ENCODE measurements at places on chromosomes 11 and 22.

- no peak for DNase-seq
Measured at GRCh38 chr22:46364341-46365165, 29.0 kb downstream of the TRMU start.

DNA sequence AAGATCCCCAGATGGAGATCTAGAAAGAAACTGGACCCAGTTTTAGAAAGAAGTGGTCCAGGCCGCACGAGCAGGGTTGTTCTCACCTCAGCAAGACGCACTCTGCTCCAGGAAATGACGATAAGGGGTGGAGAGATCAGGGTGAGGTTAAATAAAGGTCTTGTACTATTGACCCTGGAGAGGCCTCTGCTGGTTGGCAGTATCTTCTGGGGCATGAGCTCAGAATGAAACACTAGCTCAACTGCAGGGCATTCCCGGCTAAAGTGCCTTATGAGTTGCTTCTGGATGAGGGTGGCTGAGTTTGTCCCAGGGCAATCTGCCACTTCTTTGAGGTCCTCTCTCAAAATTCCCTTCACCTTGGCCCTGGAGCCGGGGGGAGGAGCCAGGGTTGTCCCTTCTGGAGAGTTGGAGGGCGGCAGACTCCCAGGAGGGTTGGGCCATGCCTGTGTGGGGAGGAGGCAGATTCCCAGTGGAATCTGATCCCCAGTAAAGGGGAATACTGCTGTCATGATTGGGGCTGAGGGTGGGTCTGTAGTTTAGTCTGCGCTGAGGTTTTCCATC, 10.9 kb downstream of the USP2 start:
- DNase-seq, result no peak

- DNase-seq, result peak; percentile 86
Measured at GRCh38 chr22:42388130-42388797, 43.9 kb downstream of the NFAM1 start.

GRCh38 chr11:31958076-31958735, 132.7 kb upstream of the RCN1 start:
- DNase-seq, result peak; percentile 3

GRCh38 chr11:113690619-113691569, 15.2 kb downstream of the TMPRSS5 start:
- peak; percentile 10 for DNase-seq

DNA sequence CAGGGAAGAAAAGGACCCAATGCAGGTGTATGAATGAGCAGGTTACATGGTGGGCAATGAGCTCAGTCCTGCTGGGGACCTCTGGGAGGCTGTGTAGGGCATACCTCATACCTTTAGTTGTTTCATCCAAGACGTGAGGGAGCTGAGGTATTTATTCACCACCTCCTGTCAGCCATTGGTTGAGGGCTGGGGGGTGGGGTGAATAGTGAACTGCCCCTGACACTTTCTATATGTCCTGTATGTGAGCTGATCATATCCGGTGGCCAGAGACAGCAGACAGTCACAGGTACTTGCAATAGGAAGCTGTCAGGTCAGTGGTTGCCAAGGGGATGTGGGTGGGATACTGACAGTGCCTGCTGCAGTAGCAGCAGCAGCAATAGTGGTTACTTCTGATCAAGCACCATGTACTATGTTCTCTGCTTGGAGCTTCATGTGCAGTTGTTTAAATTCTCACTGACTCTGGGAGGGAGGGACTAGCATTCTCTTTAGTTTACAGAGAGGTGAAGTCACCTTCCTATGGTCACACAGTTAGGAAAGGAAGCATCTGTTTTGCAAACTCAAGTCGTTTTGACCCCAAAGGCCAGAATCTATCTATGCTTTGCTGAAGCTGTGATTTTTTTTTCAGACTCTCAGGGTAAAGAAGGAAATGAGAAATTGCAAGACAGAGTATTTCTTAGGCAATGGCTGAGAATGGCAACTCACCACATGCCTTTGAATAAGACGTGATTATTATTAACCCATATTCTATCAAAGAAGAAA, 54.0 kb downstream of the MIAT start:
- no peak for DNase-seq

DNA sequence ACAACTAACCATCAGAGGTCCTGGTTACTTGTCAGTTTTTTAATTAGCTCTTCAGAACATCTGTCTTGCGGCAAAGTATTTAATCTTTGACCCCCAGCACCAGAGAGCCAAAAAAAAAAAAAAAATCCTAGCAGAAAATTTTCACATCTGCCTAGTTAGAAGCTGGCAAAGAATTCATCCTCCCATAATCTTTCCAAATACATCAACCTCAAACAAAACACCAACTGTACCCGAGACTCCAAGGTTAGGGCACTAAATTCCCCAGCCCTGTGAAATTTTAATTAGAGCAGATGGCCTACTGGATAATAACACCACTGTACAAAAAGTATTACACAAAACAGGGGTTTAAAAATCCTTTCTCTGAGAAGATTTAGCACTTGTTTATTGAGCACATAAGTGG, 55.7 kb downstream of the RAB38 start:
- DNase-seq, result no peak

DNA sequence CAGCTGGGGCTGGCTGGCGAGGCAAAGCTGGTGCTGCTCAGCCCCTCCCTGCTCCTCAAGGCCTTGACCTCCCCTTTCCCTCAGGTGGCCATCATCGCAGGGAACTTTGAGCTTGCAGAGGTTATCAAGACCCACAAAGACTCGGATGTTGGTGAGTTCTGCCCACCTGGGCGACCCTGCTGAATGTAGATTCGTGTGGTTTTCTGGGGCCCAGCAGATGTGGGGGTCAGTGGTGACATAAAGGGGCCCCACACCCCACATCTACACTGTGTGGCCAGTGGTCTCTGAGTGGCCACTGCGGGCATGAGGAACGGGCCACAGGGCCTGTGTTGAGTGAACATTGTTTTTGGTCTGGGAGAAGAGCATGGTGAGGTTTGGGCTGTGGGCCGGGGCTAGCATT, 11.9 kb downstream of the SHANK3 start:
- no peak for DNase-seq

DNA sequence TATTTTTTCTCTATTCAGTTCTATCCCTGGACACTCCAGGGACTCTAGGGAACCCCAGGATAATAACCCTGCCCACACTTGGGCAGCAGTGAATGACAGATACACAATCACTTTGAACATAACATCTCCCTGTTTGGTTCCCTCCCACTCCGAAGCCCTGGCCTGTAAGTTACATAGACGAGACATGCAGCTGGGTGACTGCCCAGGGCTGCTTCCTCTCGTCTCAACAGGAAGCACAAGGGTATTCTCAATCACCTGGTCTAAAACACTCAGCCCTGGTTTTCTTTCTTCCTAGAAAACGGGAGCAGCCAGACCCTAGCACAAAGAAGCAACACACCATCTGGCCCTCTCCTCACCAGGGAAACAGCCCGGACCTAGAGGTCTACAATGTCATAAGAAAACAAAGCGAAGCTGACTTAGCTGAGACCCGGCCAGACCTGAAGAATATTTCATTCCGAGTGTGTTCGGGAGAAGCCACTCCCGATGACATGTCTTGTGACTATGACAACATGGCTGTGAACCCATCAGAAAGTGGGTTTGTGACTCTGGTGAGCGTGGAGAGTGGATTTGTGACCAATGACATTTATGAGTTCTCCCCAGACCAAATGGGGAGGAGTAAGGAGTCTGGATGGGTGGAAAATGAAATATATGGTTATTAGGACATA, 19.4 kb downstream of the LAYN start:
- DNase-seq, result no peak

DNA sequence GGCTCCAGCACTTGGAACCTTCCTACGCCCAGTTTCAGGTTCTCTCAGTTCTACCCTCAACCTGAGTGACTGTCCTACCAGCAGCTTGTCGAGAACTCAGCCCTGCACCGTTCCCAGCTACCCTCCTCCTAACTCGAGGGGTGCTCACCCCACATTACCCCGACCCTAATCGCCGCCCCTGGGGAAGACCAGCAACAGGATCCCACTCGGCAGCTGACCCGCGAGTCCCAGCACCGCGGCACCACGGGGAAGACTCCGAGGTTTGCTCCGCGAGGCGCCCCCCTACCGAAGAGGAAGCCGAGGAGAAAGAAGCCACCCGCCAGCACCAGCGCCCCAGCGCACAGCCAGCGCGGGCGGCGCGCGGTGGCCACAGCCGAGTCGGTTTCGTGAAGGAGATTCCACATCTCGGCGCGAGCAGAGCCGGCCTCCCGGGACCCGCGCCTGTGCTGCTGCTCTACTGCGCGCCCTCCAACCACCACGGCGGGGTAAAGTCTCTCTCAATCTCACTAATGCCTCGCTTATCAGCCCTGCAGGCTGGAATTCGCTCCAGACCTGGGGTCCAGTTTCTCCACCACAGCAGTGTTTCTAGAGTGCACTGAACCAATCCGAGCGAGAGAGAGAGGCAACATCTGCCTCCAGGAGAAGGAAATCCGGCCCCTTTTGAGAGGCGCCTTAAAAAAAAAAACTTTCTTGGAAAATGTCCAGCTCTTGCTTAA, at the start of gene FOLH1:
Gene FOLH1, minus strand, starts transcription at position 597 of the 716 bp plus-strand sequence. Its CDS starts 193 bp downstream, at position 404.
- DNase-seq, result no peak

GRCh38 chr11:69076129-69076791, 27.5 kb downstream of the TPCN2 start:
- no peak for DNase-seq

DNA sequence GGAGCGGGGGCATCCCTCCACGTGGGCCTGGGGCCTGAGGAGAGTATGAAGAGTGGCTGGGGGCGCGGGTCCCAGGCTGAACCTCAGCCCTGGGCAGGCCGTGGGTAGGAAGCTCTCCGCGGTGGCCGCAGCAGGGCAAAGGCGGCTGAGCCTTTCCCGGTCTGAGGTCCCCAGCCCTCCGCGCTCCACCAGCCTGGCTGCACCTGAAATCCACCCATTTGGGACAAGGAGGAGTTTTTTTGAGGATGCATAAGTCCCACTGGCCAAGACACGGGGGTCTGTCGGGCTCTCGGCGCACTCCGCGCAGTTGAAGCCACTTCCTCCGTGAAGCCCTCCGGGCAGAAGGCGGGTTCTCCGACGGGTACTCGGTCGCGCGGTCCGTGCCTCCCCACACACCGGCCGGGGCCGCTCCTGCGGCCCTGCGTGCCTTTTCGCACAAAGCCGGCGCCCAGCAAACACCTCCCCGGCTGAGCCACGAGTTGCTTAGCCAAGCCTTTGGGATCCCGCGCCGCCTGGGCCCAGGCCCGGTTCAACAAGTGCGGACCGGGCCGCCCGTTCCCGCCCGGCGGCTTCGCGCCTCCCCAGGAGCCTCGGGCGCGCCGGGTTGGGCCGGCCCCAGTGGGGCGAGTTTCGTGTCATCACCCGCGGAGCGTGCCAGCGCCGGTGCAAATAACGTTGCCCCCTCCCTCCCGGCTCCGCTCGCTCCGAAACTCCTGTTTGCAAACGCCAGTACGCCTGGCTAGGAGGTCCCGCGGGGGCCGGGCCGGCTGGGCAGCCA, 666 bp upstream of the OVOL1 start:
- no peak for DNase-seq

DNA sequence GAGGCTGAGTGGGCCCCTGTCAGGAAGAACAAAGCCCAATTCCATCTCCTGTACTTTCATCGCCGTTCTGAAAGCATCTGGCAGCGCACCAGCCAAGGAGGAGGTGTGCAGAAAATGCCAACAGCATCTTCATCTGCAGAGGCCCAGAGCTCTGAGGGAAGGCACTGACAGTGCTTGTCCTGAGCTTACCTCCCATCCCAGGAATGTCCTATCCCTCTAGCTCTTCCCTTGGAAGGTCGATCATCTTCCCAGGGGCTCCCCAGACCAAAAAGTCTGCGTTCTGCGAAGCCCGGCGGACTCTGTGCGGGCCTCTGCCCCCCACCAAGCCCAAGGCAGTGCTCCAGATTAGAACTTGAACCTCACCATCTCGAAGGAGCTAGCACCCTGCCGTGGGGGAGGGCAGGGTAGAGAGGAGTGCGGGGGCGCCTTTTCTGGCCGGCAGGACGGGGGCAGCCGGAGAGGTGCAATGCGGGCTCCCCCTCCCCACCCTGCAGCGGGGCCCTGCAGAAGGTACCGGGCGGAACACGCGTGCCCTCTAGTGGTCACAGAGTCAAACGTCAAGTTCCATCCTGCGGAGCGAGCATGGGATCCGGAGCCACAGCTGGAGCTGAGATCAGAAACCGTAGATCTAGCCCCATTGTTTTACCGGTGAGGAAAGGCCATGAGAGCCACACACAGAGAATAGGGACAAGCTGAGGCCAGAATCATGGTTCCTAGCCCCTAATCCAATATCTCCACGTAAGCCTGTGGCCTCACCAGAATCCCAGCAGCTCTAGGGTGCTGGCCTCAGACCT, 5.0 kb downstream of the SCN2B start:
- DNase-seq, result peak; percentile 81

GRCh38 chr22:44586351-44586990, 88.4 kb upstream of the RTL6 start:
- DNase-seq, result peak; percentile 86

GRCh38 chr22:21736948-21737347, 1.4 kb upstream of the YPEL1 start:
- no peak for DNase-seq

GRCh38 chr11:118895093-118896039, 11.7 kb downstream of the CXCR5 start:
- DNase-seq, result no peak

- DNase-seq, result no peak
Measured at GRCh38 chr11:109957601-109958000, 135.6 kb upstream of the ZC3H12C start.

DNA sequence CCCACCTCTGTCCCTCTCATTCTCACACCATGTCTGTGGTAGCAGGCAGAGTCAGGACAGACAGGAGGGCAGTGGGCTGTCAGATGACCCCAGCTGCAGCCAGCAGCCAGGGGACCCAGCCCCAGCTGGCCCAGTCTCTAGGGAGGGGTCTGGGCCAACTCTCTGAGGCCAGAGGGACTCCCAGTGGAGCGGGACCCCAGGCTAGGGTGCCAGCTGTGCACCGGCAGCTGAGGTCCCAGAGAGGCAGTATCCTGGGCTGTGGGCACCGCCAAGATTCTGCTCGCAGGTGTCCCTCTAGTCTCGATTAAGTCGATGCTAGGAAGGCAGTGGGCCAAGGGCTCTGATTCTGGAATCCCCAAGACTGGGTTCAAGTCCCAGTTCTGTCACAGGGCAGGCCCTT, 16.7 kb upstream of the FADD start:
- DNase-seq, result no peak
